ENCODE measurements at places on chromosomes 12 and 14.

GRCh38 chr14:105071942-105072341 is 6.7 kb upstream of the GPR132 start:
- DNase-seq = no peak

GRCh38 chr12:47021298-47021697 is 58.1 kb upstream of the PCED1B start:
- DNase-seq = no peak

GRCh38 chr14:30016002-30016401 is 88.4 kb upstream of the PRKD1 start:
- no peak for DNase-seq

- DNase-seq = no peak
Measured at GRCh38 chr14:67820428-67820971, 921 bp downstream of the RAD51B start.

GRCh38 chr12:96402061-96402460 is 1.8 kb upstream of the CDK17 start:
- DNase-seq = no peak

- no peak for DNase-seq
Measured at GRCh38 chr14:74974364-74975058, 19.1 kb upstream of the PGF start.

Data from amygdala (tissue), 56 donors.